ENCODE measurements at places on chromosomes 12 and 14.
A peak's percentile ranks its signal among the peaks of the same experiment; 100 is the strongest.

- DNase-seq = no peak
Measured at GRCh38 chr12:109910254-109910968, 10.3 kb downstream of the TCHP start.

DNA sequence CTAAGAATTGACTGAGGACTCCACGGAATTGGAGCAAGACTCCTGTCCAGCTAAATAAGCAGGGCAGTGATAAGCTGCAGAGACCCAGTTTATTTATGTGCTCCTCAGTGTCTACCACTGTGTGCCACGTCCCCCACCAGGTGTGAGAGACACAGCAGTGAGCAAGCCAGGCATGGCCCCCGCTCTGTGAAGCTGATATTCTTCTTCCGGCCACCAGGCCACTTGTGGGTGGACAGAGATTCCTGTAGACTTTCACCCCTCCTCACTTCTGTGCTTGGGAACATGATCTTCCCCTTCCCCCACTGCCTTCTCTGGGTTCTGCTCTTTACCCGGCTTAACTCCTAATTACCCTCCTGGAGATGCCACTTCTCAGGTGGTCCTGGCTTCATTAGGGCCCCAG is 21.3 kb downstream of the BRAP start:
- DNase-seq = no peak

DNA sequence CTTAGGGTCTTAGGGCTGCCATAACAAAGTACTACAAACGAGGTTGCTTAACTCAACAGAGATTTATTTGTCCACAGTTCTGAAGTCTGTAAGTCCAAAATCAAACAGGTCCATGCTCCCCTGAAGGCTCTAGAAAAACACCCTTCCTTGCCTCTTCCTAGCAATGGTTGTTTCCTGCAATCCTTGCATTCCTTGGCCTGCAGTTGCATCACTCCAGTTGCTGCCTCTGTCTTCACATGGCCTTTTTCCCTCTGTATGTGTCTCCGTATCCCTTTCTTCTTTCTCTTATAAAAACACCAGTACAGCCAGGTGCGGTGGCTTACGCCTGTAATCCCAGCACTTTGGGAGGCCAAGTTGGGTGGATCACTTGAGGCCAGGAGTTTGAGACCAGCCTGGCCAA is 17.4 kb downstream of the KCNMB4 start:
- DNase-seq = no peak

DNA sequence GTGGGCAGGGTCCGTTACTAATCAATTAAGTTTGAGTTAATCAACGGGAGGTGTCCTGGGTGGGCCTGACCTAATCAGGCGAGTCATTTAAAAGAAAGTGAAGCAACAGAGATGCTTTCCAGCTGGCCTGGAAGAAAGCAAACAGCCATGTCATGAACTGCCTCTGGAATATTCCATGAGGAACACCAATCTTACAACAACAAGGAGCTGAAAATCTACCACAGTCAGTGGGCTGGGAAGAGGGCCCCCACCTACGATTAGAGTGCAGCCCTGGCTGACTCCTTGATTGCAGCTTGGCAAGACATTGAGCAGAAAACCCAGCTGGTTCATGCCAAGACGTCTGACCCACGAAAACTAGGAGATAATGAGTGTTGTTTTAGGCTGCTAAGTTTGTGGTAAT is 56.2 kb downstream of the SSPN start:
- no peak for DNase-seq

DNA sequence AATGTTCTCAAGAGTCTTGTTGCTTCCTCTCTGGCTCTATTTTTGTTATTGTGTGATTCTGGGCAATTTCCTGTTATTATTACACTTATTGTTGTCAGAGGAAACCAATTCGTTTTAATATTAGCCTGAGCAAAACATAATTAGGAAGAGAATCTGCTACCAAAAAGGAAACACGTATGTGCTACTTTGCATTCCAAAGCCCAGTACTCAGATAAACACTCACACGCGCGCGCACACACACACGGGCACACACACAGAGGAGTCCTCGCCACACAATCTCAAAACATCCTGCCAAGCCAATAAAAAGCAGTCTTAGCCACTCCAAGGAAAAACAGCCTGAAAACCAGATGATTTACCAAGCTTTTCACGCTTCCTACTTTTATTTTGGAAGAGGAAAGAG is 400.7 kb downstream of the NUAK1 start:
- no peak for DNase-seq

DNA sequence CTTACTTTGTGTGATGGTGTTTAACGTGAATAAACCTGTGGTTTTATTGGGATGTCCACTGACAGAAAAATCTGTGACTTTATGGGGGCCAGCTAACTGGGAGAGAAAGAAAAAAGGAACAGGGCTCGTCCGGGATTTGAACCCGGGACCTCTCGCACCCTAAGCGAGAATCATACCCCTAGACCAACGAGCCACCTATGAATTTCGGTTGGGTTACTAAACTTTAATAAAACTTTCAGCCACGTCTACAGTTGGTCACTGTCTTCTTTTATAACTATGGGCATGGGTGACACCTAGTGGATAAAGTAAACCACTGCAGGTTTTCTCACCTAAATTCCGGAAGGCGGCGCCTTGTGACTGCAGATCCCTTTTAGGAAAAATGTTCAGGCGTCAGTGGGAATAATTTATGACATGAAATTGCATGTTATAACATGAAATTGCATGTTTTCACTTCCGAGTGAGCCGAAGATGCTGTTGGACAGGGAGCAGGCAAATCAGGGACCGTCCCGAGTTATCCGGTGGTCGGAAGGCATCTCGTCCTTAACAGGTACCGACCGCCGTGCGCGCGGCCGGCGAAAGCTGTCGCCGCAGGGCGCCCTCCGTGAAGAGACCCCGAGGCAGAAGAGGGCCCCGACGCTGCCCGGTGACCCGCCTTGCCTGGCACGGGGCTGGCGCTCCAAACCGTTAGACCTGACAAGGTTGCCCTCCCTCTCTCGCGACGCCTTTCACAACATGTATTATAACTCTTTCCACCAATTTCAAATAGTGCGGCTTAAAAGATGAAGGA is 18.2 kb upstream of the RNASE12 start:
- DNase-seq = peak; percentile 94

DNA sequence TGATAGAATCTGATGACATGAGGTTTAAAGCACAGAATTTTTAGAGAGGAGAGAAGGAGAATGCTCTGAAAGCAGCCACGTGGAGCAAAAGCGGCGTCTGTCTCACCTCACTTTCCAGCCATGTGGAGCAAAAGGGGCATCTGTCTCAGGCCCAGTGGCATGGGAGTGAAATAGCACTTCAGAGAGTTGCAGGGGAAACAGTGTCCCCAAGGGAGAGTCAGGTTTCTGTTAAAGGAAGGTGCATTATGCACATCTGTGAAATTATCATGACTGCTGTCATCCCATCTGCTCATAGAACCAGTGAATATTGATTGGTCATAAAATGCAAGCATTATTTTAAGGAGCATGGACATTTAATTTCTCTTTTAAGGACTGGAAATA is 124.0 kb downstream of the BICD1 start:
- no peak for DNase-seq

GRCh38 chr12:6606331-6607131 is 648 bp downstream of the CHD4 start:
- peak; percentile 49 for DNase-seq

GRCh38 chr12:94670075-94670474 is 19.7 kb upstream of the TMCC3 start:
- DNase-seq = no peak

GRCh38 chr12:109356577-109356976 is 8.9 kb downstream of the MYO1H start:
- DNase-seq = no peak

- peak; percentile 86 for DNase-seq
Measured at GRCh38 chr14:39946807-39947206, 514.6 kb upstream of the FBXO33 start.

DNA sequence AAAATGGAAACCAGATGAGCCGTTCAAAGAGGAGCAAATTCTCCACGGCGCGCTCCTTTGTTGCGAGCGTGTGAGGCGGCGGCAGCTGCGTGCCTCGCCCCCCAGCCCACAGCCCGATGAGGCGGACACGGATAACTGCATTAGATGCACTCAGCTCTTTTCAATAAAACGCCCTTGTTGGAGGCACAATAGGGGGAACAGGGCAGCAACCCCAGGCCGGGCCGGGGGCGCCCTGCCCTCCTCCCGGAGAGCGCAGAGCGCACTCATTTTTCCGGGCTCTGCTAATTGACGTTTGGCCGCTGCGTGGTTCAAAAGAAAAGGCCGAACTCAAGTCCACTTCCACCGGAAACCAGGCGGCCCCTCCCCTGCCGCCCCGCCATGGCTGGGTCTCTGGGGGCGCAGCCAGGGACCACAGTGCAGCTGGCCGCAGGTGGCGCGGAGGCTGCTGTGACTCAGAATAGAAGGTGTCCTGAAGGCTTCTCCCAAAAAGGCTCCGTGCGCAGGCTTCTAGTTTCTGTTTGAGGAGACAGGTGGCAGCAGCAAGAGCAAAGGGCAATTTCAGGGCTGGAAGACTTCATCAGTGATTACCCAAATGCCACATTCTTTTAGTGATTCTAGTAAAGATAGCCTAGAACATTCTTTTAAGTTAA is 29.0 kb upstream of the SMOC1 start:
- DNase-seq = no peak

DNA sequence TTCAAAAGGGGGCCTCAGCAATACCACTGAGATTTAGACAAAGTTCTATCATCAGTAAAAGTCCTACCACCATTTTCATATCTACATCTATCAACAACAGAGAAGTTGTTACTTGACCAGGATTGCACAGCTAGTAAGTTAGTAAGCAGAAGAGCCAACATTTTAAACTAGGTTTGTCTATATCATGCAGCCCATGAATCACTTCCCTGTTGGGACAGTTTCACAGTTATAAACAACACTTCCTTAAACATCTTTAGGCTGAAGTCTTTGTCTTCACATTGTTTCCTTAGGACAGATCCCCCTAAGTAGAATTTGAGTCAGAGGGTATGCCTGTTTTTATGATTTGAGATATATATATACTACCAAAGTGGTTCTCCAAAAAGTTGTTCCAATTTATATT is 68.5 kb downstream of the DAO start:
- DNase-seq = no peak

GRCh38 chr14:65263177-65263788 is 149.2 kb upstream of the FUT8 start:
- peak; percentile 54 for DNase-seq

DNA sequence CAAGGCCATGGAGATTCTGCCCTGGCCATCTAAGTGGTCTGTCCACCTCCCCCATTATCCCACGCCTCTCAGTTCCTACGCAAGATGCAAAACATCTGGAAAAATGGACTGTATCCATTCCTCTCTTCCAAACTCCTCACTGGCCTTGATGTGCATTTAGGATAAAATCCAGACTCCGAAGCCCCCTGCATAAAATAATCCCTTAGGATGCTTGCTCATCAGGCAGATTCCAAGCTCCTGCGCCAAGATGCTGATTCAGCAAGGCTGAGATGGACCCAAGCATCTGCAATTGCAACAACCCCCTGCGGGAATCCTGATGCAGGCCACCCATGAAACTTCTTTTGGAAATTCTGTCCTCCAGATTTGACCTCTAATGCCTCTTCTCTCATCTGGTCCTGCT is 81.6 kb downstream of the SPRING1 start:
- no peak for DNase-seq

GRCh38 chr12:74424778-74425177 is 112.9 kb upstream of the ATXN7L3B start:
- no peak for DNase-seq

DNA sequence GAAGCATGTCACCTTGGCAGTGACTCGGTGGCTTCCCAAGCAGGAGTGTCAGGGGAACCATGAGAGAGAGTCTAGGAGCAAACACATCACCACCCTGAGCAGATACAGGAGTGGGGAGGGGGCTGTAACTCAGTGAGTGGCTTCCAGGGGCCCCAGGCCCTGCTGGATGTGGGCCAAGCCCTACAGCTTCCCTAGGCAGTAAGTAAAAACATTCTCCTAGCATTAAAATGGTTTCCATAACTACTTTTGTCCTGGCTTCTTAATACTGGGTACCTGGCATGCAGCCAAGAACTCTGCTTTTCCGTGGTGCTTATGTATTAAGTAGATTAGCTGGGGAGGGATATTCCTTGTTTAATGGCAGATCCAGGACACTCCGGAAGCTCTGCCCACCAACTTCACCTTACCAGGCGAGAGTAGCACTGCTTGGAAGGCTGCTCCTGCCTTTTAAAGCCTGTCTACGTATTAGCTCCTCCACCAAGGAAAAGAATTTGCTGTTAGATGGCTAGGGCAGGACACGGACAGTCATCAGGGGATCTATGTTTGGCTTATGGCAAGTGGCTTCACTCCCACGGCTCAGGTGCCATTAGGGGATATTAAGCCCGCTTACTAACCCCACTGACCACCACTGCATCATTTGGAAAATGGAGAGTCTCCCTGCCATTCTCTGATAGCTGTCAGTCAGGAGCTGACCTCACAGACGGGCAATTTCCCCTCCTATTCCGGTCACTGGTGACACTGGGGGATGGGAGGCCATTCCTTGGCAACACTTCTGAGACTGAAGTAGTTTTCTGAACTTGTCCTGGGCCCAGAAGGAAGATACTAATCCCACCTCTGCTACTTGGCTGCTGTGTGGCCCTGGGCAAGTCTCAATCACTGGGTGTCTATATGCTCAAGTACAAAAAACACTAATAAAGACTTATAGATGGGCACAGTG is 22.8 kb downstream of the OTUB2 start:
- no peak for DNase-seq
